Renal cortical epithelial cell (primary cell): ENCODE measurements at places on chromosomes 7 and 10.
A peak's percentile ranks its signal among the peaks of the same experiment; 100 is the strongest.

DNA sequence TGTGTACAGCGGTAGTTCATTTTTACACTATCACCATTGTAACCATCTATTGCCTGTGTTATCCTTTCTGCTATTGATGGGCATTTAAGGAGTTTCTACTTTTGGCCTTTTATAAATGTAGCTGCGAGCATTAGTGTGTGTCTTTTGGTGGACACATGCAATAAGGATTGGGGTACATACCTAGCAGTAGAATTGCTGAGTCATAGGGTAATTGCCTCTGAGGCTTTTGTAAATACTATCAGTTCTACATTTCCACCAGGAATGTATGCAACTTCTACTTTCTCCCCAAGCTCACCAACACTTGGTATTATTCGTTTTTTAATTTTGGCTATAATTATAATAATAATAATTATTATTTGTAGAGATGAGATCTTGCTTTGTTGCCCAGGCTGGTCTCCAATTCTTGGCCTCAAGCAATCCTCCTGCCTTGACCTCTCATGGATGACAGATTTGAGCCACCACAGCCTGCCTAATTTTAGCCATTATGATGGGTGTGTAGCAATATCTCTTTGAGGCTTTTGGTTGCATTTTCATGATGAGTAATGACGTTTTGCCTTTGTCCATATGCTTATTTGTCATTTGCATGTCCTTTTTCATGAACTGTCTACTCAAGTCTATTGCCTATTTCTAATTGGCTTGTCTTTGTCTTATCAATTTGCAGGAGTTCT is 277.0 kb downstream of the ACTR3B start:
- DNase-seq = no peak

GRCh38 chr10:101940916-101941315 is 97.3 kb upstream of the KCNIP2 start:
- DNase-seq = no peak

DNA sequence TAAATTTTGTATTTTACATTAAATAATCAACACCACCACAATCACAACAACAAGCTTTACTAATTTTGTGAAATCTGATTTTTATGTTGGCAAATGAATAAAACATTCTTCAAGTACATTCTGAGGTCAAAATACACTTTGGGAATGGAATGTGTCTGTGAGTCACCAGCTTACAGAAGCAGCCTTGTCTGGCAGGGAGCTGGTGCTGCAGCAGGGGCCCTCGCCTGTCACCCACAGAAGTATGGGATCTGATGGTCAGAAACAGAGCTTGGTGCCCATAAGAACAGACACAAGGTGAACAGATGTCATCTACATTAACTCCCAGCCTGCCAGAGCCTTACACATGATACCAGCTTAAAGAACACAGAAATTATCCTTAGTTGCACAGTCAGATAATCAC is 496.9 kb downstream of the CCSER2 start:
- peak; percentile 77 for DNase-seq

DNA sequence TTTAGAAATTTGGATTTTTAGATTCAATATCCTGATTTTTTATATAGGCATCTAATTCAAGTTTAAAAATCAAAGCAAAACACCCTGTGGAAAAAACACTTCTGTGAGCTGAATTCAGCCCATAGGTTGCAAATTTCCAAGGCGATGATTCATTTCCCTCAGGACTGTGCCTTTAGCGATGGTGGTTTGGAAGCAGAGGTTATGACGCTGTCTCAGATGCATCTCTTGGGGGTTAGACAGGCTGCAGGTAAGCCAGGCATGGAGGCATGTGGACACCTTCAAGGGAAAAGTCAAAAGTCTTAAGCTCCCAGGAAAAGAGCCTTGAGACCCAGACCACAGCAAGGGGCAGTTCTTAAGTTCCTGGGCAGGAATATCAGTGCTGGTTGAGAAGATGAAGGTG is 9.5 kb upstream of the FRA10AC1 start:
- no peak for DNase-seq

GRCh38 chr7:20075992-20076820 is 141.0 kb downstream of the MACC1 start:
- no peak for DNase-seq

- no peak for DNase-seq
Measured at GRCh38 chr10:69505636-69506318, 54.5 kb downstream of the TSPAN15 start.

- DNase-seq = no peak
Measured at GRCh38 chr7:98997846-98998245, 119.5 kb downstream of the TRRAP start.

- DNase-seq = no peak
Measured at GRCh38 chr10:131898061-131898460, 2.7 kb upstream of the PPP2R2D start.

DNA sequence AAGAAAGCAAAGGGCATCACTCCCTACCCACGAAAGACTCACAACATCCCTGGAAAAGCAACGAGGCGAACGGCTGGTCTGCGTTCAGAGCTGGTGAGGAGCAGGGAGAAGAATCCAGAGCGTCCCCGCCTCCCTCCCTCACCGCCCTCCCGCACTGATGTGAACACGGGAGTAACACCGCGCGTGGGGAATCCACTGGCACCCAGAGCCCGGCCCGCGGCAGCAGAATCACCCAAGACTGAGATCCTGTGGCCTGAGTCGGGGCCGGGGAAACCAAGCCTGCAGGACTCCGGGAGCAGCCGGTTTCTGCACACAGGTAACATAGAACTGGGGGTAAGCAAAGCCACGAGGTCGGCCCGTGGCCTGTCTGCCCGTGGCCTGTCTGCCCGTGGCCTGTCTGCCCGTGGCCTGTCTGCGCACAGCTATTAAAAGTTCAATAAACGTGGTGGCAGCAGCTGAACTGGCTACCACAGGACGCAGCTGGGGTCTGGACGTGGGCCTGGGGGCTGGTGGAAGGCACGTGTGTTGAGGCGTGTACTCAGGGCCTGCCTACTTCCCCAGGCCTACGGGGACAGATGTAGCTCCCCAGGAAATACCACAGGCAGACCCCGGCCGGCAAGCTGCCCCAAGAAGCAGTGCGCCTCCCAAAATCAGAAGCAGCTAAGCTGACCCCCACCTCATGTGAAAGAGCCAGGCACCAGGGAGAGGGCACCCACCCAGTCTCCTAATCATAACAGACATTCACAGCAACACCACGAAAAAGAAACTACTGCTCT is 23.0 kb downstream of the DIP2C start:
- no peak for DNase-seq

DNA sequence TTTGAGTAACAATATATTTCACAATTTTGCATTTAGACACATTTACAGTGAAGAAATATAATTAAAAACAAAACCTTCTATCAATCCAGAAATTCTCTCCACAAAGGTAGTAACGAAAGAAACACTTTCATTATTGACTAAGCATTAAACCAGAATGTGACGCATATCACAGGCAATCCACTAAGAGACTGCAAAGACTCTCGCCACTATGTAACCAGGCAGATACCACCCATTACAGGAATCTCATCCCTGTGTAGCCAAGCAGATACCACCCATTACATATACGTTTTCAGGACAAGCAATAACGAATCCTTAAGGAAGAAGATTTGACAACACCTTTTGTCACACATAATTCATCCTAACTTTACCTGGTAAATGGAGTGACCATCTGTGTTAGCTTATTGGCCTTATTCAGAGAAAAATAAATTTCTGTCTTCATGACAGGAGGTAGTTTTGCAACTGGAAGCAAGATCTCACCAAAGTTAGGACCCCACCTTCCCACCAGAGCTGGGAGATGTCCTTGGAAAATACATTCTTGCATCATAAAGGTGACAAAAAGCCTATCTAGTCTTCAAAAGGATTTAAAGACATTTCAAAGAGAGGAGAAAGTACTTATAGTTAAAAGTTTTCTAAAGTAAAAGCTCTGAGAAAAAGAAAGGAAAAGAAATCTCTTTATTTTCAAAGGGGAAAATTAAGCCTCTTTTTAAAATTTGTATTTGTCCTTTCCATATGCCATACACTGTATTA is 30.8 kb downstream of the LRRC17 start:
- DNase-seq = no peak
